HAP-1 (cell line): ENCODE measurements at places on chromosomes 2 and 18.
A peak's percentile ranks its signal among the peaks of the same experiment; 100 is the strongest.

DNA sequence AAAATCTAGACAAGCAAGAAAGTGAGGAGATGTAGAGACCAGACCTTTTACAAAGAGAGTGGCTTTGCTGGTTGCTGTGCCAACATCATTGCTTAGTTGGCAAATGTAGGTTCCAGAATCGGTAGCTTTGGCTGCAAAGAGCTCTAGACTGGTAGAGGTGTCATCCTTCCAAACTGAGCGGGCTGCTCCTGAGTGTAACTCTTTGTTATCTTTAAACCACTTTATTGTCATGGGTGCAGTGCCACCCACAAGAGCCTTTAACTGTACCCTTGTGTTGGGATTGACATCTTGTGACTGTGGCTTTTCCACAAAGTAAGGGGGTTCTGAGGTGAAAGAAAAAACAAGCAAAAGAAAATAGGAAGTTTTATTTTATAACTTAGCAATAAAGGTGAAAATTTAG is 77.2 kb downstream of the TTN start:
- DNase-seq = no peak

- no peak for DNase-seq
Measured at GRCh38 chr18:27794181-27794926, 382.6 kb downstream of the CDH2 start.

GRCh38 chr2:168600949-168601348 is 144.9 kb downstream of the CERS6 start:
- no peak for DNase-seq

DNA sequence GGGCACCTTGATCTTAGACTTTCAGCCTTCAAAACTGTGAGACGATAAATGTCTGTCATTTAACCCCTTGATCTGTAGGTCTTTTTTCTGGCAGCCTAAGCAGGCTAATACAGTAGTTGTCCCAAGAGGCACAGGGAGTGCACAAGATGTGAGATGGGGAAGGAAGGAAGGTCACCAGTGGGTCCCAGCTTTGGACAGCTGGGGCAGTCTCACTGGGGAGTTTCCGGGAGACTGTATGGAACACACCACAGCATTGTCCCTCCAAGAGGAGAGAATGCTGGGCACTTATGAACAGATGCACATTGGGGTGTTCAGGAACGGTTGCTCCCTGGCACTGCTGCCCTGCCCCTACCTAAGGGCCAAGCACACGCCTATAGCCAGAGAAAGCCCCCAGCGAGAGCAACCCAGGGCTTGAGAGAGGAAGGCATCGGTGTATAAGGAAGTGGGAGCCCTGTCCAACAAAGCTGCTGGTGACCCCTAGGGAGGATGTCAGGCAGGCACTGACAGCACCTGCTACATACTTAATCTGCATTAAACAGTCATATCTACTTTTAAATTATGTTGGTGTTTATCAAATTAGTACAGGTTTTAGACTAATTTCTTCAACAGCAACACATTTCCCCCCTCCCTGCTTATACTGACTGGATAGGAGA is 11.6 kb upstream of the NCK2 start:
- no peak for DNase-seq

GRCh38 chr2:30367232-30368070 is 79.6 kb upstream of the LCLAT1 start:
- no peak for DNase-seq

DNA sequence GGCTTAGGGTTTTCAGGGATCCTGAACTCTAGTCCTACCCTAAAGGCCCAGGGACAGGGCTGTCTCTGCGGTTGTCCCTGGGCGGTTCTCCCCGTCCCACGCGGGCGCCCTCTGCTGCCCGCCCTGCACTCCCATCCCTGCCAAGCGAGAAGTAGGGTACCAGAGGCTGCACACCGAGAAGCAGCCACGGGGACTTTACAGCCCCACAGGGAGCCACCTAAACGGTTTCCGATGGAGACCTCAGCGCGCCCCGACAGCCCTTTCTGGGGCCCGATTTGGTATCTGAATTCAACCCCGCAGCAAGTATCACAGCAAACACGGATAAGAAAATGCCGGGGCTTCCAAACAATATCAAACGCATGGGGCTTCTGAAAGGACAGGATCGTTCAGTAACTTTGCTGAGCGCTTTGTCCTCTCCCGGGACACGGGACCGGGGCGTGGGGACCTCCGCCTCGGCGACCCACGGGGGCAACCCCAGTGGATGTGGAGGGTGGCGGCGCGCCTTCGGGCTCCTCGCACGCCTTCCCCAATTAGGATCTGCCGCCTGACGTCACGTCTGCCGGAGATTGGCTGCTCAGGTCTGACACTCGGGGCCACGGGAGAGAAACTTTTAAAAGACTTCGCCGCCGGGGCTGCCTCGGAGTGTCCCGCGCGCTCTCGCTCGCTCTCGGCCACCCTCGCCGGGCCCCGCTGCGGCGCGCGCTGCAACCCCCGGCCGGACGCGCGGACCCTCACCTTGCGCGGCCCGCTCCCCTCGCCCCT is at the start of gene LTBP1:
TSS of gene LTBP1 (plus strand) at position 640 of the 762 bp plus-strand sequence. CDS start 372 bp downstream, outside the sequence.
- peak; percentile 18 for DNase-seq

DNA sequence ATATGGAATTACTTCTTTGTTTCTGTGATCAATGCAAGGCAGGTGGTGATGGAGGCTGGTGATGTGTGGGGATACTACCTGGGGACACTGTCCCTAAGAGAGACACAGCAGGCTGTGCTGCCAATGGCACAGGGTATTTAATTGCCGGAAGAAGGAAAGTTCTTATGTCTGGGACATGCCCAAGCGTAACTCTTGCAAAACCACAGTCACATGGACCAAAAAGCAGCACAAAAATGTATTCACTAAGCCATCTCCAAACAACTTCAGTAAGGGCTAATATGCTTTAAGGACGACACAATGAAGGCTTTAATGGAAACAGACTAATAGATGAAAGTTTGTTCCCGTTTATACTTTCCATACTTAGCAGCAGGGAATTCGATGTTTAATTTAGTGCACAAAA is 49.7 kb upstream of the AP1S3 start:
- DNase-seq = no peak

GRCh38 chr2:152682663-152683062 is 34.6 kb downstream of the PRPF40A start:
- no peak for DNase-seq

- DNase-seq = no peak
Measured at GRCh38 chr2:216144857-216145256, 35.7 kb downstream of the XRCC5 start.

DNA sequence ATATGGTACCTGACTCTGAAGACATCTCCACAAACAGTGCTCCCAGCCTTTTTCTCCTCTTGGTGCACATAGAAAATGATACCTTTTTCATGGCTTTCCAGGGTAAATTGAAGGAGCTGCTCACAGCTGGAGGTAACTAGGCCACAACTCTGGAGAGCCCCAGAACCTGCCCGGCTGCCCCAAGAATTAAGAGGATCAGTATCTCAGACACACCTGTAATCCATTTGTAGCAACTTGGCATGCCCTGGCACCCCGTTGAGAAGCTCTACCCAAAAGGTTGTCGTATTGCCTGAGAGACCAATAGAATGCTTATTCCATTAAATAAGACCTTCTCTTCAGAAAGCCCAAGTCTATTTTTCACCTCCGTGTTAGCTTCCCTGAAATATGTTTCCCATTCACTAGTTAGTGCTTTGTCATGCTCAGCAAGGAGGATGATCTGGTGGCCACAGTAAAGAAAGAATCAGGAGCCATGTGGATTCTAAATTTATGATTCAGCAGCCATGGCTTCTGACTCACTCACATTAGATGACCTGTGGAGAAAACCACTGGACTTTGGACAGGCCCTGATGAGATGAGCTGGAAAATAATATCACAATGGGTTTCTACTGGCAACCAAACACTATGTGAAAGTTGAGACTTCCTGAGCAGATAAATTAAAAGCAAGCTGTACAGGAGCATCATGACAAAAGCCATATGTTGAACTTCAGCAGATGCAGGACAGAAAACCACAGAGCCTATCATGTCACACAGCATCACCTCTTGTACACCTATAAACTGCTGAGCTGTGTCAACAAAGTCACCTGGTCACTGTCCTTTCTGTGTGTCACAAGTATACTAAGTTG is 253.3 kb upstream of the OSR1 start:
- no peak for DNase-seq

DNA sequence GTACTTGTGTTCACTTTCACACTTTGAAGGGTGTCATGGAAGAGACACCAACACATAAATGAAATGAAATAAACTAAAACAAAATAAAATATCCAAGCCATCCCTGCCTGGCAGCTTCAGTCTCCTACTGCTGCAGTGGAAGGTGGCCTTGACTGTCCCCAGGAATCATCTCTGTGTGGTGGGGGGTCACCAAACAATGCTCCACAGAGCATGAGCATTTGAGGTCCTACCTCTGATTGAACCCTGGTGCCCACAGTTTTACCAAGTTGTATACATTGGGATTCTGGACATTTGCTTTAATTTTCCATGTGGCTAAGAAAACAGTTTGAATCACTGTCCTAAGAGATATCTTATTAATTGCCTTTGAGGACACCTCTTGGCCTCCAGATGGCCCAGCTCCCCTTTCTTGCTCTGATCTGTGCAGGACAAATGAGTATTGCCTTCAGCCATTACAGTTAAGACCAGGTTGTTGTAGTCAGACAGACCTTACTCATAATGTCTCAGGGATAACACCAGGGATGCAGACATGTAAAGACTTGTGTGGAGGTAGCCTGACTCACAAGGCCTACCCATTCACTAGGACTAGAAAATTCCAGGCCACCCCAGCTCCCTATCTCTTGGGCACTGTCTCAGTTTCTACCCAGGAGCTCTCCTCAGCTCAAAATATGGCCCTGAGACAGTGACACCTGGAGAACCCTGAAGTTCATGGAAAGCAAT is 195.0 kb downstream of the MYCN start:
- DNase-seq = no peak

DNA sequence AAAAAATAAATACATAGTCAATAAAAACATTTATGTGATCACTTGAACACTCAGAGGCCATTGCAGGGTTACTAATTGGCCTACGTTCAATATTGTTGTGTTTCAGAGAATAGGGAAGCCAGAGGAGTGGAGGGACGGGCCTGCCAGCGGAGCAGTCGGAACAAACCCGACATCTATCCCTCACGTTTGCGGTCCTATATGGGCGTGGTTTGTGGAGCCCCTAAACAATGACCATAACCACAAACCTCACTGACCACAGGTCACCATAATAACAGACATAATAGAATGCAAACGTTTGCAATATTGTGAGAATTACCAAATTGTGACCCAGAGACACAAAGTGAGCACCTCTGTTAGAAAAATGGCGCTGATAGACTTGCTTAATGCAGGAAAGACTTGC is 19.5 kb upstream of the ZNF516 start:
- DNase-seq = no peak
